ENCODE measurements at places on chromosomes 2 and 18.

GRCh38 chr2:43522177-43522576, 73.7 kb downstream of the THADA start:
- no peak for DNase-seq

DNA sequence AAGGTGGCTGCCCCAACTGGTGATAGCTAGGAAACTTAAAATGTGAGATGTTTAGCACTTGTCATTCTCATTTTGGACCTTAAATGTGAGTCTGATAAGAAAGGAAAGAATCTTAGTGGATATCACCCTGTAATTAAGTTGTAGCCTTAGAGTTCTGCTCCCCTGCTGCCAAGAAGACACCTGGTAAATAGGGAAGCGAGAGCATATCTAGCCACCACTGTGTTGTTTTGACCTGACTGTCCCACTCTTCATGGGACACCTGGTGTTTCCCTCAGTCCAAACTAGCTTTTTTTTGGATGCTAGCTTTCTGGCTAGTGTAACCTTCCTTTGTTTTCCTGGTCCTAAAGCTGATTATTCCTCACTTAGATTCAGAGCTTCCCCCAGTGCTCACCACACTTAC, 357.6 kb downstream of the RAD51AP2 start:
- DNase-seq: no peak

DNA sequence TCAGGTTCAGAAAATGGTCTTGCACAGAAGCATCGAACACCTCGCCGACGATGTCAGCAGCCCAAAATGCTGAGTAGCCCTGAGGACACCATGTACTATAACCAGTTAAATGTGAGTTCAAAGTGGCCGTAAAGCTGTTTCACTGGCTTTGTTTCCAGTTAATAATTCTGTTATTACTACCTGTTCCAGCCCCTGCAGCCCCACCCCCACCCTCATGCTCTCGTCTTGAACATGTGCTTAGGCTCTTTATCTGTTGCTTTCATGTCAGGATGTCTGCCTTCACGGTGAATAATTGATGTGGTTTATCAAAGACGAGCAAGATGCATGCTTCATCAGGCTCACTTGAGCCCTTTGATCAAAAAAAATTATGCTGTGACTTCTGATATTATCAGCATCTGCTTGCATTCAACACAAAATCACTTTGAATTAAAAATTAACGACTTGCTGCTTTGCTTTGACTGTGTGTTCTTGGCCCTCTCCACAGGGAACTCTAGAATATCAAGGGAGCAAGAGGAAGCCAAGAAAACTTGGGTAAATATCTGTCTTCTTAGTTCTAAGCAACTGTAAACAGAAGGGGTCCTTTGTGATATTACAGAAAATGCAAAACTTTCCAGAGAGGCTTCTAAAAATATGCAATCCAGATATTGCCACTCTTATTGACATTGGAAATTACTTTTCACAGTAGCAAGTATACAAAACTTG, 63.4 kb upstream of the SP5 start:
- no peak for DNase-seq

DNA sequence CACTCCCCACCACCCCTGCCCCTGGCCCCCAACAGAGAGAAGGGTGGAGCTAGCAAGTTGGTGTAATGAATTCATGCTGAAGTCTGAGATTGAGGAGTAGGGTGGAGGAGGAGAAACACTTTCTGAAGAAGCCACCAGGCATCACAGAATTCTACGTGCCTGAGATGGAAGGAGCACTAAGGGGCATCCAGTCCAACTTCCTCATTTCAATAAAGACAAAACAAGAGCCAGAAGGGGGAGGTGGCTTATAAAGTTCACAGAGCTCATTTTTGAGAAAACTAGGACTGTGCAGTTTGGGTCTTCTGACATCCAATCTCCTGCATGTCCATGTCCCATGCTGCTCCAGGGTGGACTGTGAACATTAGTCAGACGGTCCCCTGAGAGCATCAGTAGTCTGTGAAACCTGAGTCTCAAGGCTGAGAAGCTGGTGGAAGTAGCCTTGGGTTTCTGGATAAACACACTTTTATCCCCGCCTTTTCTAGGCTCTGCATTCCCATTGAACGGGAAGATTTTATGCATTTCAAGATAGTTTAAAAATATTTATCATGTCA, 77.7 kb downstream of the TRIM43 start:
- no peak for DNase-seq

DNA sequence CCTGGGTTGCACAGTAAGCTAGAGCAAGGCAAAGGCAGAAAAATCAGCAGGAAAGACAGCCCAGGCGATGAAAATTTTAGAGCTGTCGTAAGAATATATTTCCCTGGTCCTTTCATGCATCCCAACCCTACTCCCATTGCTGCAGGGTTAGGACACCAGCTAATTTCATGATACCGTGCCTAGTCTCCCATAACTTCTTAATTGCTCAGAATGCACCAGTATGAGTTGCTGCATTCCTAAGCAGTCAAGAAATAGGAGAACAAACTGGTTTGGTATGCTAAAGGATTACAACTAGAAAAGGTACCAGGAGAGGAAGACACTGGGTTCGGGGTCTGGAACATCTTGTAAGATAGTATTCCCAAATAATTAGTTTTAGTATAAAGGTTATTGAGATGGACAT, 269.4 kb upstream of the NRXN1 start:
- no peak for DNase-seq

DNA sequence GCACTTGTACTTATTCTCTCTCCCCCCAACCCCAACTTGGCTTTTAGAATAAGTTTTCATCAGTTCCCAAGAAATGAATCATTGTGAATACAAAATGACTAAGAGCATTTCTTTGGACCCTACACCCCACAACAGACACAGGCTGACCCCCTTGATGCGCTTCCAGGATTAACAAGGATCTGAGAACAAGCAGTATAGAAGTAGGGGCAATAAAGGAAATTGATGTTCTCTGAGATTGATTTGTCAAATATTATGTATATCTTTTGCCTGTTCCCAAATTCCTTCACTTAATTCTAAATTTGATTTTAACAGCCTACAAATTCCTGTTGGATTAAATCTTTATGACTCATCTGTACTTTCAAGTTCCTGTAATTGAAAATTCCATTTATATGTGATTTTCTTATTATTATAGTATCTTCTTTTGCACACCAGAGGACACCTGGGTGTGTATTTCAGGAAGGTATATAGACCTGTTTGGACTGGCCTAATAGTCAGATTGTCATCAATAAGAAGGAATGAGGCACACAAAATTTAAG, 10.2 kb upstream of the PTPN4 start:
- no peak for DNase-seq

DNA sequence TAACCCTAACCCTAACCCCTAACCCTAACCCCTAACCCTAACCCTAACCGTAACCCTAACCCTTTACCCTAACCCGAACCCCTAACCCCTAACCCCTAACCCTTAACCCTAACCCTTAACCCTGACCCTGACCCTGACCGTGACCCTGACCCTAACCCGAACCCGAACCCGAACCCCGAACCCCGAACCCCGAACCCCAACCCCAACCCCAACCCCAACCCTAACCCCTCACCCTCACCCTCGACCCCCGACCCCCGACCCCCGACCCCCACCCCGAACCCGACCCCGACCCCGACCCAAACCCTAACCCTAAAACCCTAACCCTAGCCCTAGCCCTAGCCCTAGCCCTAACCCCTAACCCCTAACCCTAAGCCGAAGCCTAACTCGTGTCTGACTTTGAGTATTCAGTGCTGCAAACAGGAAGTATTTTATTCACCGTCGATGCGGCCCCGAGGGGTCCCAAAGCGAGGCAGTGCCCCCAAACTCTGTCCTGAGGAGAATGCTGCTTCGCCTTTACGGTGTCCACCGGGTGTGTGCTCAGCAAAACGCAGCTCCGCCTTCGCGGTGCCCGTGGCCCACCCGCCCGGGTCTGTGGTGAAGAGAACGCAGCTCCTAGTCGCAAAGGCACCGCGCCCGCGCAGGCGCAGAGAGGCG, 36.0 kb downstream of the FAM110C start:
- no peak for DNase-seq

GRCh38 chr2:20421988-20422370, 24.9 kb upstream of the RHOB start:
- DNase-seq: peak; percentile 51

DNA sequence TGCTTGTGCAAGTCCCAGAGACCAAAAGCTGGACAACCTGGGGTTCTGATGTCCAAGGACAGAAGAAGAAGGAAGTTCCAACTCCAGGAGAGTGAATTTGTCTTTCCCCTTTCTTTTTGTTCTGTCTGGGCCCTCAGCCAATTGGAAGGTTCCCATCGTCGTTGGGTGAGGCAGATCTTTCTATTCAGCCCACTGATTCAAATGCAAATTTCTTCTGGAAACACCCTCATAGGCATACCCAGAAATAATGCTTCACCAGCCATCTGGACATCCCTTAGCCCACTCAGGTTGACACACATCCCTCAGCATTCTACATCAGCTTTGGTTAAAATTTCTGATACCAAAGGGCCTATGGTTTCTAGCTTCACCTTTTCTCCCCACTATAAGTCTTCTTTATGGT, 156.5 kb downstream of the SP3 start:
- peak; percentile 72 for DNase-seq

DNA sequence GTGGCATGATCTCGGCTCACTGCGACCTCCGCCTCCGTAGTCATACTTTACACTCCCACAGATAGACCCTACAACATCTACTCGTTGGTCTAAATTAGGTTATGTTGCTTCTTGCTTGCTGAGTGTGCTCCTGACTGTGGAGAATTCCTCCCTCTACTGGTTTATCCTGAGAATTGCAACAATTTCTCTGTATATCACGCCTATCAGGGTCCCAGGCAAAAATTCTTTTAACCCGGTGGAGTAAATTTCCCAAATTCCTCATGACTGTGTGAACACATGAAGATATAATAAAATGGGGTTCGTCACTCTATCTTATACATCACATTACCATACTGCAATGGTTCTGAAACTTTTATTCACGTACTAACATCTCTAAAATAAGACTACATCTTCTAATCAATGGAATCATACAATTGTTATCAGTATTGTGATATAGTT, 156.7 kb downstream of the EVA1A start:
- DNase-seq: peak; percentile 22

DNA sequence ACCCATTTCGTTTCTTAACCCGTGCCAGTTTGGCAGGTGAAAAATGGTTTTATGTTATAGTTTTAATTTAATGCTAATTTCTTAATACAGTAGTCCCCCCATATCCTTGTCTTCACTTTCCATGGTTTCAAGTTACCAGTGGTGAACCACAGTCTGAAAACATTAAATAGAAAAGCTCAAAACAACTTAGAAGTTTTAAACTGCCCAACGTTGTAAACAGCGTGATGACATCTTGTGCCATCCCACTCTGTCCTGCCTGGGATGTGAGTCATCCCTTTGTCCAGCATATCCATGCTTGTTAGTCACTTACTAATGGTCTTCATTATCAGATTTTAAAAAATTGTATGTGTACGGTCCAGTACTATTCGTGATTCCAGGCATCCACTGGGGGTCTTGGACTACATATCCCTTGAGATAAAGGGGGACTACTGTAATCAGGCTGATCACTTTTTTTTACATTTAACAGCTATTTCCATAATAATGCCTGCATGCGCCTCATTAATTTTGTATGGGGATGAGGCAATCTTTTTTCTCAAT, 31.9 kb downstream of the SLC66A3 start:
- no peak for DNase-seq

- no peak for DNase-seq
Measured at GRCh38 chr2:98376301-98376910, 30.1 kb downstream of the CNGA3 start.

DNA sequence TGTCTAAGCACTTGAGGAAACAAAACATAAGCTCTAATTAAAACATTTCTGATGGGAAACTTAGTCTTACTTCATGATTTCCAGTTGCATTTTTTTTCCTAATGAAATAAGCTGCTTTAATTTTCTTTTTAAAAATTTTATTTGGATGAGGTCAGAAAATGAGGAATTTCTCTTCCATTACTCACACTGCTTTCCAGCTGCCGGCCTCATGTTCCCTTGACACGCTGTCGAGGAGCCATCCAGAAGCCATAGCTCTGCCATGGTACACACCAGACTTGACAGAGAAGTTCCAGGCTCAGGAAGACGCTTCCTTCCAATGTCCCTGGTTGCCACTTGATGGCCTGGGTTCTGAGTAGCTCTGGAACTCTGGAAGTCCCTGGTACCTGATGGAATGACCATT, 12.1 kb upstream of the MAPRE2 start:
- no peak for DNase-seq

DNA sequence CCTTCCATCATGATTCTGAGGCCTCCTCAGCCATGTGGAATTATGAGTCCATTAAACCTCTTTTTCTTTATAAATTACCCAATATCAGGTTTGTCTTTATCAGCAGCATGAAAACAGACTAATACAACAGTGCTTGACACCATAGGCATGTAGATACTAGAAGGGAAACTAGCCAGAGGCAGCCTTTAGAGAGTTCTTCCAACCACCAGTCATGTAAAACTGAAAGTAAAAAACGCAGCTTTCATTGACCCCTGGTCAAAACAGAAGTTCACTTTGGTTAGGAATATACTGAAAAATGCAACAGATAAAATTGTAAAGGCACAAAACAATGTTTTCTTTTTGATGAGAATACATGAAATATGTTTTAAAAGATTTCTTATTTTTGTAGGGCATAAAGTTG, 122.8 kb upstream of the L3MBTL4 start:
- no peak for DNase-seq

- DNase-seq: no peak
Measured at GRCh38 chr18:21057112-21057511, 54.5 kb downstream of the ROCK1 start.

DNA sequence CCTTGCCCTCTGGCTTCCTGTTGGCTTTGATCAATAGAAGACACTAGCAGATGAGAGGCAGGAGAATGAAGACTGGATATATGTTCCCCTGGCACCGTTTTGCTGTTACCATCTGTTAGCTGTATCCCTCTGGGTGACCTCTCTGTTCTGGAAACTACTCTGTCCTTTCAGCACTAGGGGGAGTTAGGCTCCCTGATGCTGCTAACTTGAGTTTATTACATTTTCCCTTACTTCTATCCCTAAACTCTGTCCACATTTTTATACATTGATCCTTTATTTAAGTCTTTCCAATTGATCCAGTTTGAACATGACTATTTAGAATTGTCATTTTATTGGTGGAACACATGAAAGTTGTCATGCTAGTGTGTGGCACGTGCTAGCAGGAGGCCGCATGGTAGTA, 1014.3 kb upstream of the CDH2 start:
- DNase-seq: no peak

GRCh38 chr2:240435457-240435947, at the start of gene GPC1:
Gene GPC1, plus strand, starts transcription at chr2:240435663. Its CDS starts 256 bp downstream, at chr2:240435919.
- no peak for DNase-seq

DNA sequence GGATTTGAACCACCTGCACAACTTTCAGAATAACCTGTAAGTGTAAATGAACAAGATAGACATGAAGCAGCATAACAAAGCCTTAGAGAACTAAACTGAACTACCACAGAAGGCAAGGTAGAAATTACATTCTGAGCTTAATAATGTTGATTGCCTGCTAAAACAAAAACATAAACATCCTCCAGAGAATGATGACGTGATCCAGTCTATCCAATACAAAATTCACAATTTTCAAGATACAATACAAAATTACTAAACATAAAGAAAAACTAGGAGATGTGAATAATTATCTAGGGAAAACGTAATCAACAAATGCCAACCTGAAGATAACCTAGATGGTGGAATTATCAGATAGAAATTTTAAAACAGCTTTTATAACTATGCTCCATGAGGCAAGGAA, 40.7 kb upstream of the EGR4 start:
- no peak for DNase-seq
